ENCODE measurements at places on chromosomes 1 and 21.

- no peak for DNase-seq
Observed at GRCh38 chr1:223831755-223832636, 13.8 kb downstream of the TP53BP2 start.

DNA sequence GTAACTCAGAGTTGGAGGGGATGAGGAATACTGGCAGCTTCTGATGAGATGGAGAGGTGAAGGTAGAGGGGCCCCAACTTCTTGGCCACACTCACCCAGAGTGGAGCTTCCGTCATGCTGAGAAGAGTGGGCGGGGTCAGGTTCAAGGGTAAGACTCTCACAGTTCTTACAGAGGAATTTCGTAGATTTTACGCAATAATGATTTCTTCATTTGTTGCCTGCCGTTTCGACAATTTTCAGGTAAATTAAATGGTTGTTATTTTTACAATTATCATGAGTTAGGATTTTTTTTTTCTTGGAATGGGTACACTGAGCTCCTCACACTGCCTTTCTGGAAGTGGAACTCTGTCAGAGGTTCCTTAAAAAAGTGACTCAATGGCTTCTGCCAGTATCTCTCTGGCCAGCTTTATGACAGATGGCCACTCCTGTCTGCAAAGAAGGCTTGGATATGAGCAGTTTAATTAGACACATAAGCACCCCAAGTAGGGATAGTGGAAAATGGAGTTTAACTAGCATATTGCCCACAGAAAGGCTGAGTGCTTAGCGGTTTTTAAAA lies 13.8 kb upstream of the NLRP3 start:
- no peak for DNase-seq

DNA sequence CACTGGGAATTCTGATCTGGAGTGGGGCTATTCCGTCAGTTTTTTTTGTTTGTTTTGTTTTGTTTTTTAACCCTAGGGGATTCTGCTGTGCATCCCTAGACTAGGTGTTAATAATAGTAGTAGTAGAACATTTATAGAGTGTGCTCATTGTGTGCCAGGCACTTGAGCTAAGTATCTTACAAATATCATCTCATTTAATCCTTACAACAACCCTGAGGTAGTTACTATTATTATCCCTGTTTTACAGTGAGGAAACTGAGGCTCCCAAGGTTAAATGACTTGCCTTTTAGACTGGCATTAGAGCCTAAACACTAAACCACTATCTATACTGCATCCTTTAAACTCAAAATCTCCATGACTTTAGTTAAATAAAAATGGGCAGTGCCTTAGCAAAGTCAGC lies 22.1 kb downstream of the TOR3A start:
- no peak for DNase-seq

- DNase-seq, result no peak
Observed at GRCh38 chr1:21669258-21670058, at the start of gene RAP1GAP. TSS of gene RAP1GAP (minus strand) at chr1:21669357. CDS start at chr1:21620032, 49,325 bp downstream.

- no peak for DNase-seq
Observed at GRCh38 chr1:89843273-89844130, 22.7 kb downstream of the LRRC8D start.

DNA sequence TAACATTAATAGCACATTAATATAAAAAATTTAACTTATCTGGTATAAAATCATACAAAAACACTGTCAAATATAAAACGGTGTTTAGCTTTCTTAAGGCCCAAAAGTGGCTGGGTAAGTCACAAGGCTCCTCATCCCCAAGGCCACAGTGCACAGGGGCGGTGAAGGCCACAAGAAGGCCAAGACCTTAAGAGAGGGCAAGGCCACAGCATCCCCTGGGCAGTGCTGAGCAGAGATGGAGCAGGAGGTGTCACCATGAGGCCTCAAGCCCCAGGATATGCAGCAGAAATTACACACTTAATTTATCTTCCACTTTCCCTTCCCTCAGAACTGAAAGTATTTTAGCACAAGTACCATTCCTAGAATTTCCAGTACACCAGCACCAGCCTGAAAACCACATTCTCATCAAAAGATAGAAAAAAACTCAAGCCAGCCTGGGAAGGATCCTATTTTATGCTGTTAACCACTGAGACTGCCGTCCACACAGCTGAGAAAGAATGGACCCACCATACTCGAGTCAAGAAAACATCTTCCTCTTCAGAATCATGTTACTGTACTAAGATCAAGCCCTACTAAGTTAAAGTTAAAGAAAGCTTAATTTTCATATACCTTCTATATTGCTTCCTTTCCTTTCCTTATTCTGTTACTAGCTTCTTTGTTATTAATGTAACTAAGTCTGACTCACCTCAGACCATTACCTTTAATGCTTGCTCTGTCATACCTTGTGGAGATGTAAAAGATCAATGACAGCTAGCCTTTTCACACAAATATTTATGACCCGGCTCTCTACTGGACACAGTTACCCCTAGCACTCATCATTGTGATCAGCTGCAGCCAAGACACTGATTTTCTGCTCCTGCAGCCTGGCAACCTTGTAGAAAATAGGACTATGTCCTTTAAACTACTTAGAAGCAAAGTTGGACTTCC lies 26.4 kb upstream of the FMO1 start:
- no peak for DNase-seq

GRCh38 chr1:40153073-40153770 lies 8.0 kb upstream of the RLF start:
- DNase-seq, result no peak

All from stimulated activated CD8-positive, alpha-beta memory T cell treated with anti-CD3 and anti-CD28 coated beads, Interleukin-15, amount 100 ng/mL, for 1 hour (primary cell).